ENCODE measurements at places on chromosomes 6 and 20. TPM values are rescaled to one million over a fixed set of nuclear protein-coding genes. Genes with fewer than 3 reads are reported as not detected.

DNA sequence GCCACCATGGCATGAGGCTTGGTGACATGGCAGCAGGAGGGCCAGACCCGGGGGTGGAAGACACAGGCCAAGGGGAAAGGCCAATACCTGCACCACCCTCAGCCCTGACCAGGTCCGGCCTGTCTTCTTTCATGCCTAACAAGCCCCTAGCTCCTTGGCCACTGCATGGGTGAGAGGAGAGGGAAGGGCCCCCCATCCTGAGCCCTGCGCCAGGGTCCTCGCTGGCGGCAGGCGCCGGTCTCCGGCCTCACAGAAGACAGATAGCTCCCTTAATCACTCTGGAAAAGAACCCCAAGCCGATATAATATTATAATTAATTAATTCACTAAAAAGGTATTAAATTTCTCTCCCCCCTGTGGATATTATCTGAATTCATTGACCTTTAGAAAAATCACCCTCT is 41.4 kb downstream of the MDFI start:
- no peaks in the 10 kb centered on the region for H3K27me3 ChIP-seq
- H3K36me3 ChIP-seq: no peaks in the 10 kb centered on the region
- H3K4me3 ChIP-seq: no peak overlapping the region
- no peak overlapping the region for H3K27ac ChIP-seq
- peak; percentile 28 for DNase-seq
- peaks cover 12% of the 10 kb centered on the region for H3K4me1 ChIP-seq

The SPATS1 gene
- not detected for polyA plus RNA-seq

DNA sequence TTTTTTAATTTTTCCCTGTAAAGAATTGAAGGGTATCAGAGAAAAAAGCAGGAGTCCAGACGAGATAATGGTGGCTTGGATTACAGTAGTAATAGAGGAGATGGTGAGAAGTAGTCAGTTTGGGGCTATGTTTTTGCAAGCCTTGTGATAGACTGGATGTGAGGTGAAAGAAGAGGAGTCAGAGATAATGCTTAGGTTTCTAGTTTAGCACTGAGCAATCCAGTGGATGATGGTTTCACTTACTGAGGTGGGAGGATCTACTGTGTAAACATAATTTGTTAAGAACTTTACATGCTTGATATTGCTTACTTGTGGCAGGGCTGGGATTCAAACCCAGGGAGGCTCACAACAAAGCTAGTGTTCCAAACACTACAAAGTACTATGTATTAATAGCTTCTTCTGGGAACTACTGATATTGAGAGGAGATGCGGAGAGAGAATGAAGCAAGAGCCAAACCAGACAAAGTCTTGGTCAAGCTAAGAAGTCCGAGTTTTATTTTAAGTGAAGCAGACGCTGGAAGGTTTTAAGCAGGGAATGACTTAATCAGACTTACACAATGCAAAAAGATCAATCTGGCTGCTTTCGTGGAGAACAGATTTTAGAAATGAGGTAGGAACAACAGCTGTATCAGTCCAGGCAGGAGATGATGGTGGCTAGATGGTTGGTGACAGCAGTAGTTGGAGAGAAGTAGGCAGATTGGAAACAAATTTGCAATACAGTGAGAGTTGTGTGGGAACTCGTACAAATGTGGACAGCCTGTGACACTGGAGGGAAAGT is 58.0 kb downstream of the ZFAND3 start:
- H3K36me3 ChIP-seq: no peaks in the 10 kb centered on the region
- H3K27me3 ChIP-seq: no peaks in the 10 kb centered on the region
- no peak for DNase-seq
- peaks cover 13% of the 10 kb centered on the region for H3K4me1 ChIP-seq
- no peak overlapping the region for H3K4me3 ChIP-seq

The DAAM2 gene
- polyA plus RNA-seq: 6.9 TPM

The FILIP1 gene
- 0.80 TPM for polyA plus RNA-seq

DNA sequence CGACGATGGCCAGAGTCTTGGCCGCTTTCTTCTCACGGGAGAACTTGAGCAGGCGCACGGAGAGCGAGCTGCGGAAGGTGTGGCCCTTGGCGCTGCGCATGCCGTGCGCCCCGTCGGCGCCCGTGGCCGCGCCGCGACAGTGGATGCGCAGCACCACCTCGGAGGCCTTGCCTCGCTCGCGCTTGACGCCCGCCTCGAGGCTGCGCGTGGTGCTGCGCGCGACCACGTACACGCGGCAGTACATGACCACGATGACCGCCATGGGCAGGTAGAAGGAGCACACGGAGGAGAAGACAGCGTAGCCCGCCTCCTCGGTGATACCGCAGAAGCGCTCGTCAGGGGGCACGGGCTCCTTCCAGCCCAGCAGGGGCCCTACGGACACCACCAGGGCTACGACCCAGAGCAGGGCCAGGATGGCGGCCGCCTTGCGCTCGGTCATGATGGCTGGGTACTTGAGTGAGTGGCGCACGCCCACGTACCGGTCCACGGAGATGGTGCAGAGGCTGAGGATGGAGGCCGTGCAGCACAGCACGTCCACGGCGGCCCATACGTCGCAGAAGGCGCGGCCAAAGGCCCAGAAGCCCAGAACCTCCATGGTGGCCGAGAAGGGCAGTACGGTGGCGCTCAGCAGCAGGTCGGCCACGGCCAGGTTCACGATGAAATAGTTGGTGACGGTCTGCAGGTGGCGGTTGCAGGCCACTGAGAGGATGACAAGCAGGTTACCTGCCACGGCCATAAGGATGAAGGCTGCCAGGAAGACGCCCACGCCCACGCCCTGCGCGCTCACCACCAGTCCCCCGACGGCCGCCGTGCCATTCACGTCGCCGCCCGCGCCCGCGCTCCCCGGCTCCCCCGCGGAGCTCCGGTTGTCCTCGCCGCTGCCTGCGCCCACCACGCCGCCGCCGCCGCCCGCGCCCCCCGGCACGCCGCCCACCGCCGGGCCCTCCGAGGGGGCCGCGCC is 232.8 kb upstream of the RNF24 start:
- H3K4me1 ChIP-seq: peaks cover 5% of the 10 kb centered on the region
- H3K27ac ChIP-seq: no peak overlapping the region
- H3K4me3 ChIP-seq: no peak overlapping the region
- no peaks in the 10 kb centered on the region for H3K36me3 ChIP-seq
- DNase-seq: no peak
- peaks cover 9% of the 10 kb centered on the region for H3K27me3 ChIP-seq

GRCh38 chr6:33217246-33217645 is 8.9 kb downstream of the RING1 start:
- H3K4me3 ChIP-seq: no peak overlapping the region
- no peak for DNase-seq
- peaks cover 4% of the 10 kb centered on the region for H3K4me1 ChIP-seq
- H3K27ac ChIP-seq: no peak overlapping the region
- no peaks in the 10 kb centered on the region for H3K36me3 ChIP-seq
- H3K27me3 ChIP-seq: no peaks in the 10 kb centered on the region

The SIRPB2 gene
- polyA plus RNA-seq: 0.86 TPM

DNA sequence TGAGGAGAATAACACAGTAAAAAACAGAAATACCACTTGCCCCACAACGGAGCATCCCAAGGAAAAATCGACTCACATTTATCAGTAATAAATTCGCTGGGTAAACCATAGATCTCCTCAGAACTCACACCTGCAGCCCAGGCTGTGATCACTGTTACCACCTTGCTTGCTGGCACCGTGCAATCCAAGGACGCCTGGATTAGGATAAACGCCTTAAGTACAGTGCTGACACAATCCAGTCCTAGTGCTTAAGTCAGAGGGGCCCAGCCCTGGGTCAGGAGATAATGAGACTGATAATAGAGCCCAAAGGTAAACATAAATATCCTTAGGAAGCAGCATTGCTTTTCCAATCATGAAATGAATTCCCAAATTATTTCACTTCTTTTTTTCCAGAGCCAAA is 62.5 kb downstream of the EPB41L2 start:
- DNase-seq: no peak
- no peaks in the 10 kb centered on the region for H3K4me1 ChIP-seq
- H3K27ac ChIP-seq: no peak overlapping the region
- H3K4me3 ChIP-seq: no peak overlapping the region

The CLVS2 gene
- not detected for polyA plus RNA-seq

DNA sequence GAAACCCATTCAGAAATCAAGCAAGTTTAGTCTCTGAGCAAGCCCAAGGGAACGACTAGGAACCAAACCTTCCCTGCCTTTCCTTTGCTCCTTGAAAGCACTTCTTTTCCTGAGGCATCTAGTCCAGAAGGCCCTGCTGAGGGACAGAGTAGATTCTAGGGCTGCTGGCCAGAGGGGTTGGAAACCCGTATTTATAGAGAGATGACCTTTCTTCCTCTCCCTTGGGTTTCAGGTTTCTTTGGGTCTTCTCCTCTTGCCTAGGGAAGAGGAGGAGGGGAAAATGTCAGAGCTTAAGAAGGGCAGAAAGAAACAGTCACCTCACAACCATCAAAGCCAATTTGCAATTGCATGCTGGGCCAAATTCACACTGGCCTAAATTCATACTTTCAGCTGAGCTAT is 5.8 kb downstream of the APOBEC2 start:
- H3K27ac ChIP-seq: peak overlapping the region; percentile 1
- no peak for DNase-seq
- H3K4me3 ChIP-seq: no peak overlapping the region
- H3K27me3 ChIP-seq: no peaks in the 10 kb centered on the region
- H3K4me1 ChIP-seq: no peaks in the 10 kb centered on the region

The PDSS2 gene
- 20.7 TPM for polyA plus RNA-seq

GRCh38 chr6:2990248-2990931 is 9.3 kb upstream of the NQO2 start:
- no peak for DNase-seq
- peak overlapping the region; percentile 99 for H3K4me3 ChIP-seq
- peak overlapping the region; percentile 98 for H3K27ac ChIP-seq

DNA sequence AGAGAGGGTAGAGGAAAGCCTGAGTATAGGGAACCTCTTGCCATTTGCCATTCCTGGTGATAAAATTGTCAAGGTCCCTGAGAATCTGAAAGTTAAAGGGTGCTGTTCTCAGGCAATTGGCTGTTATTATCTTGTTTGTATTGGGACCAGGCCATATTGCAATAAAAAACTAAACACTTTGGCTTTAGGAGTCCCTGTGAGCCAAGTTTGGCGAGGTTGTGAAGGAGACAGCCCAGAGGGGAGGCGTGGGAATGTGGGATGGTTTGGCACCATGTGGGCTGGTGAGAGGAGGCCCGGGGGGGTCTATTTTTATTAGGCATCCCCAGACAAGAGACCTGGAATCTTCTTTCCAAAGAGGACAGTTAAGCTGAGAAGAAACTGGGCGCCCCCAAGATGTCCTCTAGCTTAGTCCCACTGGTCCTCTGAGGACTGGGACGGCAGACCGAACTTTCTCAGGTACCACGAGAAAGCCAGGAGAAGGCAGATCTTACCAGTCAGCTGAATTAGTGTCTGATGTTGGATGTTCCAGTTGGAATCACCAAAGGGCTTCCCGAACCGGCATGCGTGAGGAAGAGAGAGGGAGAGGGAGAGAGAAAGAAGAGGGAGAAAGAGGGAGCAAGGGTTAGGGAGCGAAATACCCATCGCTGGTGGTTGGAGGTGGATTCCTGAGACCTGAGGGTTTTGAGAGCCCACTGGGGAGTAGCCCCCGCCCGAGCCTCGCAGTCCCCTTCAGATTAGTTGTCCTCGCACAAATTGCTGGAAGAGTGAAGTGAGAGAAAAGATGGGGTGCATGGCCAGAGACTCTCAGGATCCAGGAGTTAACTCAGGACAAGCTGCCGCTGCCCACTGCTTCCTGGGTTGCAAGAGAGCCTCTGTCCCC is 24.4 kb downstream of the DYNLT1 start:
- peaks cover 3% of the 10 kb centered on the region for H3K4me1 ChIP-seq
- no peaks in the 10 kb centered on the region for H3K27me3 ChIP-seq
- no peak overlapping the region for H3K4me3 ChIP-seq
- DNase-seq: peak; percentile 36

GRCh38 chr6:23096876-23097275 is 527.5 kb downstream of the HDGFL1 start:
- H3K27ac ChIP-seq: no peak overlapping the region
- no peak overlapping the region for H3K4me3 ChIP-seq
- H3K36me3 ChIP-seq: no peaks in the 10 kb centered on the region
- no peaks in the 10 kb centered on the region for H3K4me1 ChIP-seq
- no peak for DNase-seq

The RSPH9 gene
- polyA plus RNA-seq: 0.45 TPM

- peak; percentile 55 for DNase-seq
- H3K27me3 ChIP-seq: no peaks in the 10 kb centered on the region
- H3K36me3 ChIP-seq: no peaks in the 10 kb centered on the region
- no peak overlapping the region for H3K4me3 ChIP-seq
- H3K27ac ChIP-seq: peak overlapping the region; percentile 86
- H3K4me1 ChIP-seq: no peaks in the 10 kb centered on the region
Observed at GRCh38 chr20:47334022-47334551, 22.4 kb downstream of the ZMYND8 start.

The NOTCH4 gene
- 22.5 TPM for polyA plus RNA-seq

GRCh38 chr20:7516621-7517111 is 423.6 kb downstream of the HAO1 start:
- peak; percentile 29 for DNase-seq
- H3K4me3 ChIP-seq: no peak overlapping the region
- no peaks in the 10 kb centered on the region for H3K4me1 ChIP-seq
- no peaks in the 10 kb centered on the region for H3K36me3 ChIP-seq
- no peak overlapping the region for H3K27ac ChIP-seq

The PTGIS gene
- polyA plus RNA-seq: 3.1 TPM

DNA sequence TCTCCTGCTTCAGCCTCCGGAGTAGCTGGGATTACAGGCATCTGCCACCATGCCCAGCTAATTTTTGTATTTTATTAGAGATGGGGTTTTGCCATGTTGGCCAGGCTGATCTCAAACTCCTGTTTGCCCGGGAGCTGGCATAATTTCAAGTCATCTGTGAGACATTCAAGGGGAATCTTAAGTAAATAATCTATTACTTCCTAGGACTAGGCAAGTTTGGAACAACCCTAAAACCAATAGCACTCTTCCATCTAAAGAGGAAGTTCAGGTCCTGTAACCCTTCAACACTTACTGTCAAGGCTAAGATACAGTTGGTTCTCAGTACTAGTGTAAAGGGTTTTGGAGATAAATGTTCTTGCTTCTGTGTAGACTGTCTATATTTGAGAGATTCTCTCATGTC is 267.8 kb upstream of the IRAK1BP1 start:
- H3K36me3 ChIP-seq: no peaks in the 10 kb centered on the region
- no peaks in the 10 kb centered on the region for H3K4me1 ChIP-seq
- no peak overlapping the region for H3K4me3 ChIP-seq
- H3K27ac ChIP-seq: no peak overlapping the region
- no peak for DNase-seq

The LRP11 gene
- polyA plus RNA-seq: 22.1 TPM

DNA sequence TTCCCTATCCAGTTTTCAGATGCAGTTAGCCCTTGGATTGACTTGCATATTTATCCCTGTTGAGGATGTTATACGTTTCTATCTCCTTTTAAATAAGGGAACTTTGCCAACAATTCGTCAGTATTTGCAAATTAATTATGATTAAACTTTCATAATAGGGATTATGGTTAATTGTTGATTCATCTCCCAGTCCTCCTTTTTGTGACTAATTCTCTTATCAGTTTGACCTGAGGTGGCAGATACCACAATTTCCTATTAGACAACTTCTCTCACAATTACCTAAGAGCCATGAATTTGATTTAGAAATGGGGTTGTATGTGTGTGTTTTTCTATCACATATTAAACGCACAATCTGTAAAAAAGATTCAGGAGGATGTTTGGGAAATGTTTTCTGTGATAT is 172.9 kb downstream of the LAMA2 start:
- no peak overlapping the region for H3K4me3 ChIP-seq
- H3K36me3 ChIP-seq: no peaks in the 10 kb centered on the region
- no peak for DNase-seq
- no peak overlapping the region for H3K27ac ChIP-seq
- H3K27me3 ChIP-seq: no peaks in the 10 kb centered on the region

GRCh38 chr6:151012321-151013294 is 147.1 kb downstream of the MTHFD1L start:
- no peak overlapping the region for H3K27ac ChIP-seq
- H3K27me3 ChIP-seq: no peaks in the 10 kb centered on the region
- no peaks in the 10 kb centered on the region for H3K36me3 ChIP-seq
- no peak overlapping the region for H3K4me3 ChIP-seq
- H3K4me1 ChIP-seq: no peaks in the 10 kb centered on the region
